ENCODE measurements at places on chromosomes 7 and 10.

- DNase-seq, result no peak
Observed at GRCh38 chr10:4885162-4885561, 59.2 kb downstream of the AKR1E2 start.

GRCh38 chr7:140638173-140638791 lies 2.3 kb downstream of the DENND2A start:
- no peak for DNase-seq

DNA sequence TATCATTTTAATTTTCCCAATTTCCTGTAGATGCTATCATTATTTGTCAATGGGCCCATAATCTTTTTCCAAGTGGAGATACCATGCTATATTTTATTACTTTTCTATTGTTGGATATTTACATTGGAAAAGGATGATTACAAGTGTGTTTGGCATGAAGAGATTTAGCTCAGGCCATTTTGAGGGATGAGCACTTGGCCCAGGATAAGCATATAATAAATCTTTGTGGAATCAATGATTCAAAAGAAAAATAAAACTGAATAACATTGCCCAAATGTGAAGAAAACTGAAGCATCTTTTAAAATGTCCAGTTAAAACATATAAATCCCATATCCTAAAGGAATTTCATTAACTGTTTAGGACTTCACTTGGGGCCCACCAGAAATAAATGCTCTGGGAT lies 260.9 kb upstream of the BMPER start:
- DNase-seq, result no peak

- no peak for DNase-seq
Observed at GRCh38 chr10:105971460-105971859, 1193.0 kb downstream of the SORCS1 start.

GRCh38 chr10:67385566-67385965 lies 310.4 kb downstream of the CTNNA3 start:
- DNase-seq, result no peak

DNA sequence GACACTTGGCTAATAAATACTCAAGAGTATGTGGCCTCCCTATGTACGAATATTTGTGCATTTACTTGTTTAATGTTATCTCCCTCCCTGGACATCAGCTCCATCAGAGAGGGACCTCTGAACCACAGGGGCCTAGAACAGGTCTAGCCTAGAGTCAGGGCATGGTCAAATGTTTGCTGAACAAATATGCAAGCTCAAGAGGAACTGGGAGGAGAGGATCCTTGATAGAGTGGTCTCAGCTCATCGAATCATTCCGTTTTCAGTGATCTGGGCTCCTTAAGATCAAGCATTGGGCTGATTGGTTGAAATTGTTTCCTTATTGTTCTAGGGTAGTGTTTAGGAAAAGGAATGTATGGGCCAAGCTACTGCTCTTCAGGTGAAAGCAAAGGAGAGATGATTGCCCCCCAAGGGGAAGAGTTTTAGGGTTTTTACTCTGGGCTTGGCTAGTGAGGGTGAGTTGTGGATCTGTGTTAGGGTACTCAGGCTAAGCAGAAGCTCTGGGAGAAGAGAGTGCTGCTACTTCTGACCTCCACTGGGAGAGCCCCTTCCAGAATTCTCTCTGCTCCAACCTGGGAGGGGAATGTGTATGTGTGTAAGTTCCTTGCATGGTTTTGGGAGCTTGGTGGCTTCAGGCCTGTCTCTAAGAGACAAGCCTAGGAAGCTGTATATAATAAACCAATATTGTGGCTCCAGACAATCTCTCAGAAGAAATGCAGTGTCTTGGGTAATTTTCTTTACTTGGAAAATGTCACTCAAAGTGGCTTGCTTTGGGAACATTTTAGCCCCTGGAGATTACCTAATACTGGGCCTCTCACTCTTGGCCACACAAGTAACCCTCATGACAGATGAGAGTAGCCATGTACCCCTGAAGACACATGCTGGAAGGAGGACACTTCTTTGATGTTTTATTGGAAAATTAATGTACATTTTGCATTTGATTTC lies 110.0 kb downstream of the EMX2 start:
- no peak for DNase-seq

DNA sequence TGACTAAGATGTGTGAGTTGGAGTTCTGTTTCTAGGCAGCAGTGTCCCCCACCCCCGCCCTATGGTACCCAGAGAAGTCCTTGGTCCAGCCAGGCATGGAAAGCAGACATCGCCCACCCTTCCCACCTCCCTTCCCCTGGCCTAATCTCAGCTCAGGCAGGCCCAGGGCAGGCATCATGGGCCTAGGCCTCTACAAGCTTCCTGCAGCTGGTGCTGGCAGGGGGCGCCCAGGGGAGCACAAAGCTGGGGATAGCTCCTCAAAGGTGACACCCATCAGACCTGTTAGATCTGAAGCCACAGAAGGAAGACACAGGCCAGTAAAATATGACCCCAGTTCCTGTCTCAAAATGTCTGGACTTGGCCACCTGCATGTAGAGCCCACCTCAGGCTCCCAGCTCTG lies 18.9 kb upstream of the UNC5B start:
- no peak for DNase-seq

GRCh38 chr10:101575091-101575490 lies 13.0 kb downstream of the POLL start:
- DNase-seq, result no peak

DNA sequence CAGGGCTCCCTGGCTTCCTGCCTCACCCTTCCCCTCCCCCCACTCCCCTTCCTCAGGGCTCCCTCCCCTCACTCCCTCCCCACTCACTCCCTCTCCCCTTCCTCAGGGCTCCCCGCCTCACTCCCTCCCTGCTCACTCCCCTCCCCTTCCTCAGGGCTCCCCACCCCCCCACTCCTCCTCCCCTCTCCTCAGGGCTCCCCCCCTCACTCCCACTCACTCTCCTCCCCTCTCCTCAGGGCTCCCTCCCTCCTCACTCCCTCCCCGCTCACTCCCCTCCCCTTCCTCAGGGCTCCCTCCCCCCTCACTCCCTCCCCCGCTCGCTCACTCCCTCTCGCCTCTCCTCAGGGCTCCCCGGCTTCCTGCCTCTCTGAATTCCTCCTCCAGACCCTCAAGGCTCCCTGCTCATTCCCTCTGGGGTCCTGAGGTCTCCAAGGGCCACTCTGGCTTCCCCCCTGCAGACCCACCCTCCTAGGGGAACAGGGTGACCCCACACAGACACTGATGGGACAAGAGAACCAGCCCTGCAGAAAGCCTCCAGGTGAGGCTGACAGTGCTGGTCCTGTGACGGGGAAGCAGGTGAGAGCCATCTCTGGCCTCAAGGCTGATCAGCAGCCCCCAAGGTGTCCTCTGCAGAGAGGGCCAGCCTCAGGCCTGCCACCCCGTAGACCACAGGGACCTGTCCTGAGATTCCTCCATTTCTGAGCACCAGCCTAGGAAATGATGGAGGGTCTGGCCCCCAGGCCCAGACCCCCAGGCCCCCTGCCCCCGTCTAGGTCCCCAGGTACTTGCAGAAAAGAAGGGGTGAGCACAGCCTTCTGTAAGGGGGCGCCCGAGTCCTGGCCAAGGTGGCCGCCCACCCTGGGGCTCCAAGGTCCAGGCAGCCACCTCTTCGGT lies 47.2 kb downstream of the PWWP2B start:
- peak; percentile 15 for DNase-seq

GRCh38 chr10:79976999-79977398 lies 28.1 kb upstream of the SFTPD start:
- DNase-seq, result no peak

- DNase-seq, result no peak
Observed at GRCh38 chr7:116812860-116813259, 49.5 kb upstream of the CAPZA2 start.

DNA sequence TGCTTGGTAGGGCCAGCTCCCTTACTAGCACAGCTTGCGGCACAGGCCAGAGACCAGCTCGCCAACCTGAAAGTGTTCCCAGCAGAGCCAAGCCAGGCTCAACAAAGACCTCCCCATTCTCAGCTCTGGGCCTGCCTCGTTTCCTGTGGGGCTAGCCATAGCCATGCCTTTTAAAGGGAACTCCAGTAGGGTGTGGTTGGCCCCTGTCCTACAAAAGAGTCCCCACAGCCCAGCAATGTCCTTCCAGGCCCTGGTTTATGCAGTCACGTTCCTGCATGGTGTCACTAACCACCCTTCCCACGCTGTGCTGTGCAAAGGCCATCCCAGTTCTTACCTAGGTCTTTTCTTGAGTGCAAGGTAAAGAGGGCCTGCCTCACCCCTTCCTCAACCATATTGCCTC lies 87.8 kb upstream of the LRRC4 start:
- no peak for DNase-seq

- DNase-seq, result no peak
Observed at GRCh38 chr10:75379817-75380216, 21.7 kb downstream of the ZNF503 start.

- DNase-seq, result no peak
Observed at GRCh38 chr7:69122953-69123352, 475.3 kb upstream of the AUTS2 start.

GRCh38 chr10:5325076-5325475 lies 39.7 kb upstream of the UCN3 start:
- no peak for DNase-seq

- DNase-seq, result no peak
Observed at GRCh38 chr10:71349406-71349805, 30.3 kb downstream of the SLC29A3 start.

GRCh38 chr10:68423522-68423921 lies 16.4 kb upstream of the RUFY2 start:
- peak; percentile 11 for DNase-seq

GRCh38 chr10:10477844-10478243 lies 539.8 kb upstream of the CELF2 start:
- DNase-seq, result no peak

- DNase-seq, result no peak
Observed at GRCh38 chr10:60433684-60434083, 44.0 kb upstream of the ANK3 start.

DNA sequence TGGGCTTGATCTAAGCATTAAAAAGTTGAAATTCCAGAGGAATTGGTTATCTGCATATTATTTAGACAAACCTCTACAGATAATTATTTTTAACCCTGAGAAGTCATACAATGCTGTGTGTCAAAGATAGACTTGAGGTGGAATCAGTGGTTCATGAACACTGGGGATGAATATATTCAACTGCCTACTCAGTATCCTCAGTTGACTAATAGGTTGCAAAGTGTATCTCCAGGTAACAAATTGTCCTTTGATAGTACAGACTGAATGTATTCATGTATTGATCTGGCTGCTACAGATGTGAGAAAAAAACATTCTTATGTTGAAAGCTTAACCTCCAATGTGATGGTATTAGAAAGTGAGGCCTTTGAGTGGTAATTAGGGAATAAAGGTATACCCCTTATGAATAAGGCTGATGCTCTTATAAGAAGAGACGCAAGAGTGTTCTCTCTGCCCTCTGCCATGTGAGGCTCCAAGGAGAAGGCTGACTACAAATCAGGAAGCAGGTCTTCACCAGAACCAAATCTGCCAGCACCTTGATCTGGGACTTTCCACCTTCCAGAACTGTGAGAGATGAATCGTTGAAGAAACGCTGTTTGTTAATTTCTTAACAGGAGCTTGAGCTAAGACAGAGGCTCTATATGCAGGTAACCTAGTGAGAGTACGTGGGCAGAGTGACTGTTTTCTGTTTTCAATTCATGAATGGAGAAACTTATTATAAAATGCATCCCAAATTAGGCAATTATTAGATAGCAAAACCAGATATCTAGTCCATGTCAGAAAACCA lies 7.5 kb downstream of the MRPL32 start:
- no peak for DNase-seq

DNA sequence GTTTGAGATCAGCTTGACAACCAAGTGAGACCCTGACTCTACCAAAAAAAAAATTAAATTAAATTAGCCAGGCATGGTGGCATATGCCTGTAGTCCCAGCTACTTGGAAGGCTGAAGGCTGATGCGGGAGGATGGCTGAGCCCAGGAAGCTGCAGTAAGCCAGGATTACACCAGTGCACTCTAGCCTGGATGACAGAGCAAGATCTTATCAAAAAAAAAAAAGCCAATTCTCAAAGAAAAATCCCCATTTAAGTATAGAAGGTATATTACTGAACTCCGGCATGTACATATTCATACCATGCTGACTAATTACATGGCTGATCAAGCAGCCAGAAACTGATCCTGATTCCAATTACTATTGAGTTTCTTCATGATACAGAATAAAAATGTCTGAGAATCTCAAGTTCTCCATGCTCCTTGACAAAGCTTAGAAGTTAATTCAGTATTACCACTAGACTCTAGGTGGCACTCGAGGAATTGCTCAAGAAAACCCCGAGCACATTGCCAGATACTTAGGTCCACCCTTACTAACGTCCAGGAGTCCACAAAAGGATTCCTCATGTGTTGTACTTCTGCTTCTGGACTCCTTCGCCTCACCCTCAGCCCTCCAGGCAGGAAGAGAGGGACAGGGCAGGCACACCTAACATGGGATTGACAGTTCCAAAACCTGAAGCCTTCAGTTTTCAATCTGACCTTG lies 148.9 kb downstream of the PARD3 start:
- DNase-seq, result no peak

- DNase-seq, result peak; percentile 69
Observed at GRCh38 chr10:43396928-43397624, 11.9 kb downstream of the HNRNPF start.

GRCh38 chr7:134351424-134351823 lies 34.7 kb upstream of the SLC35B4 start:
- no peak for DNase-seq

DNA sequence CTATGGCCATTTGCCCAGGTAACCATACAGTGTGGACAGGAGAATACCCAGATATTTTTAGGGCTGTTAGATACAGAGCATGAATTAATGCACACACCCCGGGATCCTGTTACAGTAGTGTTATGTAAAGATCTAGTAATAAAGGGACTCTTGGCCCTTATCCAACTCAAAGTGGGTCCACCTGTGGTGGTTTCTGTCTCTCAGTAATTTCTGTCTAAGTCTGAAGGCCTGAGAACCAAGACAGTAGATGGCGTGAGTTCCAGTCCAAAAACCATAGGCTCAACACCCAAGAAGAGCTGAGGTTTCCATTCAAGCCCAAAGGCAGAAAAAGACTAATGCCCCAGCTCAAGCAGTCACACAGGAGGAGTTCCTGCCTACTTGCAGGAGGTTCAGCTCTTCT lies 277.7 kb downstream of the ZEB1 start:
- no peak for DNase-seq

DNA sequence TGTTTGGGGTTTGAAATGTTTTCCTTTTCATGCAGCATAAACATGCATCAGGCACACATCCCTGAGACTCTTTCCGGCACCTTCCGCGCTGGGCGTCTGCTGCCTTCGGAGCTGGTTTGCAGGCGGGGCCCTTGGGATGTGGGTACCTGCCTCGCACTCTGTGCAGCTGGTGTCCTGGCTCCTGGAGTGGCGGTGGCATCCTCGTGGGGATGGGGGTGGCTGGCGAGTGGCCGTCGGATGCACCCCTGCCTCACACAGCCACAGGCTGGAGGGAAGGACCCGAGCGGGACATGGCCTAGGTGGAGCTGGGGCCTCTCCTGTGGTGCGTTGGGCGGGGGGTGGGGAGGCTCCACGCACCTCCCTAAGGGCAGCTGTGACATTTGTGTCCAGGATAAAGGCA lies 68.5 kb upstream of the ADGRA1 start:
- no peak for DNase-seq
